ENCODE measurements at places on chromosomes 5 and 9.

- DNase-seq = no peak
- H3K27me3 ChIP-seq = no peaks in the 10 kb centered on the region
- no peak overlapping the region for H3K4me3 ChIP-seq
- no peak overlapping the region for H3K27ac ChIP-seq
- H3K4me1 ChIP-seq = peaks cover 22% of the 10 kb centered on the region
Observed at GRCh38 chr5:66655395-66656324, 59.5 kb downstream of the MAST4 start.

DNA sequence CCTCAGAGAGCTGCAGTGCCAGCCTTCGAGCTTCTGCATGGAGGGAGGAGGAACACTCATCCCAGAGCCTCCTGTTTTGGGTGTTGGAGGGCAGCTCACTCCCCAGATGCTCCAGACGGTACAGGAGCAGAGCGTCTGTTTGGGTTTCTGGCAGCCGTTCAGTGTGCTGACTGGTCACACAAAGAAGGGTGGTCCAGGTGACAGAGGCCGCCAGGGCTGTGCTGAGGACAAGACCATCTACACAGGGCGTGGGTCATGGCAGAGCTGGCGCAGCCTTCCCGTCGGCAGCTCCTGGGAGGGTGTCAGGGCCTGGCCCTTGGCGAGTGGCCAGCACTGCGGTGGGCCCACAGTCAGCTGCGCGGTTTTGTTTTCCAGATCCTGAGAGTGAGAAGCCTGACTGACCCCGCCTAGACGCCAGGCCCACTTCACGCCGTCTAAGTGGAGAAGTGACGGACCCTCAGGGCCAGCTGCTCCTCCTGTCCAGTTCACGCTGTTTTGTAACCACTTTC, 131.4 kb upstream of the FAM120A start:
- DNase-seq = no peak
- no peak overlapping the region for H3K4me3 ChIP-seq
- H3K4me1 ChIP-seq = no peaks in the 10 kb centered on the region

- no peak overlapping the region for H3K4me3 ChIP-seq
- H3K4me1 ChIP-seq = no peaks in the 10 kb centered on the region
- no peak overlapping the region for H3K27ac ChIP-seq
- H3K36me3 ChIP-seq = no peaks in the 10 kb centered on the region
- H3K27me3 ChIP-seq = no peaks in the 10 kb centered on the region
Observed at GRCh38 chr5:151904909-151905308, 19.7 kb downstream of the GLRA1 start.

GRCh38 chr9:1994180-1994579, 21.0 kb upstream of the SMARCA2 start:
- H3K27me3 ChIP-seq = peaks cover 3% of the 10 kb centered on the region
- H3K27ac ChIP-seq = no peak overlapping the region
- no peak for DNase-seq
- H3K36me3 ChIP-seq = no peaks in the 10 kb centered on the region
- no peaks in the 10 kb centered on the region for H3K4me1 ChIP-seq
